ENCODE measurements at places on chromosomes 6 and 20.

- DNase-seq: no peak
Measured at GRCh38 chr6:33609528-33609927, 11.6 kb upstream of the ITPR3 start.

DNA sequence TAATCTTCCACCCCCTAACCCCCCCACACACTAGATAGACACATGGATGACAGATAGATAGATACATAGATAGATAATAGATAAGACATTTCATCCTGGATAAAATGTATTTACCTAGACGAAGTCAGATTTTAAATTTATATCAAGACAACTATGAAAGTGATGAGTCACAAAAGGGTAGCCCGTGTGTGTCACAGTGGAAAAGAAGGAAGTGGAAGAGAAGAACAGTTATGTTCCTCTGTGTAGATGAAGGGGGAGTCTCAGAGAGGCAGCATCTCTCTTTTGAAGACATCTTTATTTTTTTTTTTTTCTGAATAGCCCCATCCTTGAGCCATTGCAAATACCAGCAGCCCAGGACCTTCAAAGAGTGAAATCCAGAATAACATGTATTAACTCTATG, 121.7 kb upstream of the VGLL2 start:
- no peak for DNase-seq

DNA sequence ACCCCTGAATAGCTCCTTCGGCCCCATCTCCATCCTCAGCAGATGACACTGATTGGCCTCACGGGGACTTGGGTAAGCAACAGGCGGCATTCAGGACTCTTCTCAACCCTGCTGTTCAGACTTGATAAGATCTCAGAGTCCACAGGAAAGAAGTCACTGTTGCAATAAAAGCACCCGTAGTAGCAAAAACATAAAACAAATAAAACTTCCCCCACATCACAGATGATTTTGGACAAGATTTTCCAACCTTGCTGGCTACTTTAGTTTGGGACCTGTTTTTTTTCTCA, 17.1 kb upstream of the C20orf144 start:
- peak; percentile 61 for DNase-seq

- DNase-seq: peak; percentile 75
Measured at GRCh38 chr6:63635588-63636517, at the start of gene PHF3. TSS of gene PHF3 (plus strand) at chr6:63635802. CDS start at chr6:63646552, 10,750 bp downstream.

DNA sequence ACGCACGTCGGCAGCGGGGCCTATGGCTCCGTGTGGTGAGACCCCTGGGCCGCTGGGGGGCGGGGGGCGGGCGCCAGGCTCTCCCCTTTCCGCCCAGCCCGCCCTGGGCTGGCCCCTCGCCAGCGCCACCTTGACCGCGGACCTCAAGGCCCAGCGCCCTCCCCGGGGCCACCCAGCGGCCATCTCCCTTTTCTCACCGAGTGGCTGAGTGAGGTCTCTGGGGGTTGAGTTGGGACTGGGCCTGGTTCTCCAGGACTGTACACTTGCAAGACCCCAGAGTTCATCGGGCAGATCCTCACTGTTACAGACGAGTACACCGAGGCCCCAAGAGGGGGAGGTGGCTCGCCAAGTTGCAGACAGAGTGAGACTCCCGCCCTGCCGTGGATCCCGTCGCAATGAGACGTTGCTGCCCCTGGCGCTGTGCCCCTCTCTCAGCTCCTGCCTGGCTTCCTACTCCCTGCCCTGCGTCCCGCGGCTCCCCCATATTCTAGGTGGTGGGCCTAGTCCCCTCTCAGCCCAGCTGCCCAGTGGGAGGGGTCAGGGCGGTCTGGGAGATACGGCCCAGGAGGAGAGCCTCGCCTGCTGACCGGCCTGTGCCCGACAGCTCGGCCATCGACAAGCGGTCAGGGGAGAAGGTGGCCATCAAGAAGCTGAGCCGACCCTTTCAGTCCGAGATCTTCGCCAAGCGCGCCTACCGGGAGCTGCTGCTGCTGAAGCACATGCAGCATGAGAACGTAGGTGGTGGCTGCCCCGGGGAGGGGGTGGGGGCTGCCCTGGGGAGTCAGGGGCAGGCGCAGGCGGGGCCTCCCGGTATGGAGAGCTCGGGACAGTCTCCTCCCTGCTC, 576 bp downstream of the MAPK13 start:
- DNase-seq: no peak

GRCh38 chr20:46324960-46325703, 16.8 kb upstream of the CDH22 start:
- no peak for DNase-seq

DNA sequence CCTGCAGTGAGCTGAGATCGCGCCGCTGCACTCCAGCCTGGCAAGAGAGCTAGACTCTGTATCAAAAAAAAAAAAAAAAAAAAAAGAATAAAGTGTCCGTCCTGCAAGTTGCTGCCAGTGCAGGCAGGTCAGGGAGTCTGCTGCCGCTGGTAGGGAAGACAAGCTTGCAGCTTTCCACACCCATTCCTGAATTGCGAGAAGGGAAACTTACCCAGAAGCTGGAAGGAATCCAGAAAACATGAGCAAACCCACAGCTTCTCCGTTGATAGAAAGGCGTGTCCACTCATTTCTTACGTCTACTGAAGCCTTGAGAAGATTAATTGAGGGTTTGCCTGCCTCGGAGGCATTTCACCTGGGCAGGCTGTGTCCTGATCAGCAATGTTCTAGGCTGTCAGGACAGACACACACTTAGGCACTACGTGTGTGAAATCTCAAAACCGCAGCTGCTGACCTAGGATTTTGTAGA, 61.6 kb upstream of the DSP start:
- DNase-seq: no peak

GRCh38 chr6:166032366-166033200, 135.1 kb downstream of the TBXT start:
- no peak for DNase-seq

DNA sequence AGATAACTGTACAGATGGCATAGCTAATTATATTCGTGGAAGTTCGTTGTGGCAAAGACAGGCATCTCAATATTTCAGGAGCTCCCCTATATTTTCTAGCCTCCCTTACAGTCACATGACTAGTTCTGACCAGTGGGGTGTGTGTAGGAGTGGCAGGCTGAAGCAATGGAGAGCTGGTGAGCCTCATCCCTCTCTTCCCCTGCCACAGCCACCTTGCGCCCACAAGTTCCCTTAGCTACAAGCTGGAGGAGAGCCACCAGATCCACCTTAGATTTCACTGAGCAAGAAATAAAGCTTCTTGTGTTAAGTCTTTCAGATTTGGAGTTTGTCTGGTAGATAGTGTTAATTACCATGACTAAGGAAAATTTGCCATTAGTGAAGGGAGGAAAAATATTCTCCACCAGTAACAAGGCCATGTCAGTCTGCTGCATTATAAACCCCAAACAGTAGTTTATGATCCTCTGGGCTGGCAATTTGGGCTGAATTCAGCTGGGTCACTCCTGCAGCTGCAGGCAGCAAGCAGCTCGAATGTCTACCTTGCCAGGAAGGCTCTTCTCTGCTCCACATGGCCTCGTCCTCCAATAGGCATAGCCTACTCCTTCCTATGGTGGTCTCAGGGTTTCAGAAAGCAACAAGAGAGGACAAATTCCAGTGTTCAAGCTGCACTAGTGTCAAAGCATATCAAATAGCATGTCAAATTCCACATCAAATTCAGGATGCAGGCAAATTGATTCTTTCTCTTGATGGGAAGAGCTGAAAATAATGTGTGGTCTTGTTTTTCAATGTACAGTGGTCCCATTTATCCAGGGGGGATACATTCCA, 7.4 kb upstream of the RBCK1 start:
- peak; percentile 23 for DNase-seq

DNA sequence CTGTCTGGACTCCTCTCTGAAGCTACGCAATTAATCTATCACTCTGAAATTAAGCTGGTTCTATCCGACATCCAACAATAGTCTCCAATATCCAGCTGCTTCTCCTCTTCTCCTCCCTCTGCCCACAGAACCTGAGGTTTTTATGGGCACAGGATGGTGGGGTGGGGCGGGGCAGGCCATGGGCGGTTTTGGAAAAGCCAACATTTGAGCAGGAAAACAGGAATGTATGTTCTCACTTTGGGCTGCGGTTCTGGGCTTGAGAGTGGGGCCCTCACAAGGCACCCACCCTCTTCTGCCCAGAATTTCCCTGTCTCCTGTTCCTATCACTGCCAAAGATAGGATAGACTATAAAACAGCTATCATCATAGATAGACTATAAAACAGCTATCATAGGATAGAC, 1144.2 kb downstream of the EPHA7 start:
- DNase-seq: no peak

- no peak for DNase-seq
Measured at GRCh38 chr20:2972126-2972525, 71.3 kb upstream of the GNRH2 start.
